ENCODE measurements at places on chromosomes 5 and 9. TPM values are rescaled to one million over a fixed set of nuclear protein-coding genes. Genes with fewer than 3 reads are reported as not detected.

Gene SAPCD2
- polyA plus RNA-seq = 65.8 TPM

DNA sequence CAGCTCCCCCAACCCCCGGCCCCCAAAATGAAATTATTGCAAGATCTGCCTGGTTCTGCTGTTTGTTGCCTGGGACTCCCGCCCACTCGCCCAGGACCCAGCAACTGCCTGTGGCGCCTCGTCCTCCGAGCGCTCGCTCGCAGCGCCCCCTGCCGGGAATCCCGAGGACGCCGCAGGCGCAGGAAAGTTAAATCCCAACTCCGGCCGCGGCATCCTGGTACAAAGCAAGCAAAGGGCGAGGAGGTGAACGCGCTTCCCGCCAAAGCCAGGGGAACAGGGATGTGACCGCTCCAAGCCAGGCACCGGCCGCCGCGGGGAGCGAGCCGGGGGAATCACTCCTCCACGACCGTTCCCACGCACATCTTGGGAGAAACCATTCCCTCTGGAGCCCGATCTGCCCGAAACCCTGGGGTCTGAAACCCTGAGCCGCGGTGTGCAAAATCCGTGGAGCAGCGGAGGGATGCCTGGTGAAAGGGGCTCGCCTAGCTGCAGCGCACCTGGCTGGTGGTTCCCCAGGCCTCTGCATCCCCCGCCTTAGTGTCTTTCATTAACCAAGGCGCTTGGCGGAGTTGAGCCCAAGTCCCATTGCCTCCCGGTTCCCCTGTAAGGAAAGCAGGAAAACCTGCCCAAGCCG, 1.3 kb downstream of the SEMA5A start:
- DNase-seq = peak; percentile 90

DNA sequence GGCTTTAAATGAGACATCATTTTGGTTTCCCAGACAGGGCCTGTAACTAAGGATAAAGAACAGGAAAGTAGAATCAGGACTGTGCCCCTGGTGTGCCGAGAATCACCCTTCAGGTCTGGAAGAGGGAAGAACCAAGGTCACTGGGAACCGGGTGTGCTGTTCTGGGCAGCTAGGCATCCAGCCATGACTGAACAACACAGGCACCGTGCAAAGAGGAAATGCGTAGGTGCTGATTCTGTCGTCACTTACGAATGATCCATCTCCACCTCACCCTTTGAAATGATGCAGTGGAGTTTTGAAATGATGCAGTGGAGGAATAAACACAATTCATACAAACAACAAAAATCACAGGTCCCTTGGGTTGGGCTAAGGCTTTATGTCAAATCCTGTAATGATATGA, 64.4 kb downstream of the MAP1B start:
- DNase-seq = no peak

- DNase-seq = no peak
These were observed 106.1 kb upstream of the PRRC1 start for GRCh38 chr5:127411381-127411780.

GRCh38 chr5:93404246-93404645, 176.8 kb downstream of the NR2F1-AS1 start:
- DNase-seq = no peak

- DNase-seq = no peak
These were observed 56.7 kb upstream of the CXCL14 start for GRCh38 chr5:135635451-135635850.

GRCh38 chr9:123425836-123426365, 69.9 kb downstream of the CRB2 start:
- no peak for DNase-seq

GRCh38 chr5:42791151-42791550, 20.5 kb downstream of the SELENOP start:
- DNase-seq = no peak

All from brain (organoid and tissue), 16 donors.